ENCODE measurements at places on chromosomes 12 and 14. TPM values are rescaled to one million over a fixed set of nuclear protein-coding genes. Genes with fewer than 3 reads are reported as not detected.

The KRT80 gene
- total RNA-seq = not detected

The KRT72 gene
- not detected for total RNA-seq

The PLEKHG7 gene
- total RNA-seq = not detected

The RASSF8 gene
- 0.28 TPM for total RNA-seq

The DUSP16 gene
- 64.7 TPM for total RNA-seq

The KCNMB4 gene
- 0.37 TPM for total RNA-seq

The TAS2R14 gene
- 2.6 TPM for total RNA-seq

DNA sequence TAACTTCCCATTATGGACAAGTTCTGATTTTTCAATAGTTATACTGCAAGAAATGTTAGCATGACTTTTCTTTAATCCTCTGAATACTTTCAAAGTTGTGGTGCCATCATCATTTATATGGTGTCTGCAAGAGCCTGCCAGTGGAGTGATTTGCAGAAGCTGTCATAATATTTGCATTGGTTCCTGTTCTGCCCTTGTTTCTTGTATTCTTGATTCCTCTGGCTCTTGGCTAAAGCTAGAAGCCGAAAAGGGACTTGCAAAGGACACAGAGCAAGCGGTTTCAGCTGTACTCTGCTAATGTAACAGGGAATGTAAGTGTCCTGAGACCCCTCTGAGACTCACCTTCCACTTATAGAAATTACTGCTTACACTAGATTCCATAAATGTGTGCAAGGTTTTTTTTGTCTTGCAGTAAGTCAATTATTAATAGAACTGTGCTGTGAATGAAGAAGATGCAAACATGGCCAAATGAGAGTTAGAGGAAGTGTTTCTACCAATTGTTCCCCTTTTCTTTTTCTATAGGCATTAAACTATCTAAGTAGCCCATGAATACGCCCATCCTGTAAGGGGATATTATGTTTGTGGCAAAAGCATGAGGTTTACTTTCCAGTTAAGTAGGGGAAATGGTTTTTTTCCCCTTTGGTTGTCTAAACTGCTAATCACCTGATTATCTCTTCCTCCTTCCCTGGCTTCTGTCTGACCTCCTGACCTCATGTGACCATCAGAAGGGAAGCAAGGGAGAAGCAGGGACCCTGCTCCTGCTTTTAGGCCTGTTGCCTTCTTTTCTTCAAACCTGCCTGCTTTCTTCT lies 5.3 kb downstream of the DYRK4 start:
- no peak overlapping the region for H3K4me3 ChIP-seq
- no peaks in the 10 kb centered on the region for H3K36me3 ChIP-seq
- H3K27ac ChIP-seq = no peak overlapping the region
- no peak for DNase-seq
- peaks cover 12% of the 10 kb centered on the region for H3K4me1 ChIP-seq

- H3K4me1 ChIP-seq = peaks cover 5% of the 10 kb centered on the region
- H3K27me3 ChIP-seq = no peaks in the 10 kb centered on the region
- H3K27ac ChIP-seq = no peak overlapping the region
- H3K4me3 ChIP-seq = no peak overlapping the region
- H3K36me3 ChIP-seq = peaks cover 18% of the 10 kb centered on the region
- DNase-seq = no peak
Observed at GRCh38 chr12:117085318-117085947, 13.8 kb downstream of the TESC start.

- no peak for DNase-seq
- H3K36me3 ChIP-seq = no peaks in the 10 kb centered on the region
- H3K27me3 ChIP-seq = peaks cover 3% of the 10 kb centered on the region
- H3K4me3 ChIP-seq = no peak overlapping the region
- H3K4me1 ChIP-seq = peaks cover 2% of the 10 kb centered on the region
Observed at GRCh38 chr14:91956616-91957015, 9.1 kb upstream of the FBLN5 start.

DNA sequence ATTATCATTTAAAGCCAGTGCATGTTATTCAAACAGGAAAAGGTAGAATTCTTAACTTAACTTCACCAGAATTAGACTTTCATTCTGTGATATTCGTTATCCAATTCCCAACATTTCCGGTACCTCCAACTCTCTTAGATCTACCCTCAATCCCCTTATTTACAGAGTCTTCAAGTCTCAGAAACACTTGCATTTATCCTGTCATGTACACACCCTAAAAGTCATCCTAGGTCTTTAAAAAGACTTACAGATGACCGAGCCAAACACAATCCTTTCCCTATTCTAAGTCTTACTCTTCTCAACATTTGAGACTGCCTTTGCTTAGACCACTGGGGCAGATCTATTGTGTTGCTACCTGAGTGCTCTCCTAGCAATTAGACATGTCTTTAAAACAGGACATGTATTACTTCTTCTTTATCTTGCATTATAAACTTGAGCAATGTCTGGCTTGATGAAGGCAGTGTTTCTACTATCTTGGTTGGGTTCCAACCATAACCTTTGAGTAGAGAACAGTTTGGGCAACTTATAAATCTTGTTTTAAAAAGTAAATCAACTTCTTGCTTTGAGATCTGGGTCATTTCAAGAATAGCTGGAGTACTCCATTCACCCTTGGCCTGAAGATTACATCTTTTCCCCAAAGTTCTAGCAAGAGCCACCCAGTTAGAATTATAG lies 140.6 kb upstream of the PLEKHG7 start:
- H3K27me3 ChIP-seq = no peaks in the 10 kb centered on the region
- no peak overlapping the region for H3K4me3 ChIP-seq
- H3K36me3 ChIP-seq = peaks cover 39% of the 10 kb centered on the region
- H3K4me1 ChIP-seq = peaks cover 56% of the 10 kb centered on the region

DNA sequence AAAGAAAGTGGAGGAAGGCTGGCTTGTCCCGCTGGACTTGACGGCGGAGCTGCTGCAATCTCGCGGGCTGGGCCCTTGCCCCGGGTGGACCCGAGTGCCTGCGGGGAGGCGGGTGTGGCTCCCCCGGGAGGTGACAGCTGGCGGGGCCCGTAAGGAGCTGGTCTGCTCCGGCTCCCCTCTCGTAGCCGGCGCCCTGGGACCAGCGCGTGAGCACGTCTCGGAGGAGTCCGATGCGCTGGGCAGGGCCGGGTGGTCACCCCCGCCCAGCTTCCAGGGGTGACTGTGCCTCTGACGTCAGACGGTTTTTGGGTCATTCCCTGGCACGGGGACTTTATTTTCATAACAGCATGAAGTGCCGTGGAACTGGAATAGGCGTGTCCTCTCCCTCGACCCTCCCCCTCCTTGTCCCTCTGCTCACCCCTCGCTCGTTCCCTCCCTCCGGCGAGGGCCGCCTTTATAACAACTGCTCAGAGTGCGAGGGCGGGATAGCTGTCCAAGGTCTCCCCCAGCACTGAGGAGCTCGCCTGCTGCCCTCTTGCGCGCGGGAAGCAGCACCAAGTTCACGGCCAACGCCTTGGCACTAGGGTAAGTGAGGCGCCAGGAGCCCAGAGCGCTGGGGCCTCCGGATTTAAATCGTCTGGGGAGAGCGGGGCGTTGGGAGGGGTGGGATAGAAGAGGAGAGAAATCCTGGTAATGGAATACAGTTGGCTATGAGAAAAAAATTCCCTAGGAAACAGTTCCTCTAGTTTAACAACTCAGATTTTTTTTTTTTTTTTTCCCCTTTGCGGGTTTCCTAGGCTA lies at the start of gene GPRC5A:
GPRC5A (plus strand) TSS at position 483 of the 801 bp plus-strand sequence. CDS start 16,688 bp downstream, outside the sequence.
- H3K4me1 ChIP-seq = peaks cover 6% of the 10 kb centered on the region
- H3K4me3 ChIP-seq = peak within 1 kb of the TSS; percentile 74
- H3K27ac ChIP-seq = peak within 1 kb of the TSS; percentile 18
- H3K27me3 ChIP-seq = peaks cover 44% of the 10 kb centered on the region

DNA sequence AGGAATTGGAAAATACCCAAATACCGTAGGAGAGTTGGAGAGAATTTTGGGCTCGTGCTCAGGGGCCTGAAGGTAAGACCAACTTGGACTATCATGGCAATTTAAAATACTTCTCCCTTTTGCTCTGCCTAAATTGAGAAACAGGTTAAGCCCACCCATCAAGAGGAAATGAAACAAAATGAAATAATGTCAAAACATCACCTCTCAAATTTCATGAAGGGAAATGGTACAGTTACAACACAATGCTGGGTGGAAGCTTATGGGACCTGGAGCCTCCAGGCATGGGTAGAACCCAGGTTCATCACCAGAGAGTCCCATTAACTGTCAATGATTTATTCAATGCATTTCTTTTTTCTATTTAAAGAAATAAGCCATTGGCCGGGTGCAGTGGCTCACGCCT lies 33.7 kb downstream of the FOS start:
- peaks cover 7% of the 10 kb centered on the region for H3K4me1 ChIP-seq
- H3K4me3 ChIP-seq = no peak overlapping the region
- no peak overlapping the region for H3K27ac ChIP-seq
- no peak for DNase-seq
- no peaks in the 10 kb centered on the region for H3K36me3 ChIP-seq
- H3K27me3 ChIP-seq = peaks cover 8% of the 10 kb centered on the region

GRCh38 chr12:124499190-124499753 lies 68.1 kb downstream of the NCOR2 start:
- H3K27me3 ChIP-seq = no peaks in the 10 kb centered on the region
- no peak for DNase-seq
- no peak overlapping the region for H3K4me3 ChIP-seq
- H3K27ac ChIP-seq = no peak overlapping the region
- peaks cover 11% of the 10 kb centered on the region for H3K4me1 ChIP-seq

- no peak overlapping the region for H3K4me3 ChIP-seq
- no peak for DNase-seq
- no peaks in the 10 kb centered on the region for H3K27me3 ChIP-seq
Observed at GRCh38 chr14:41022932-41023331, 583.7 kb upstream of the LRFN5 start.

- H3K36me3 ChIP-seq = no peaks in the 10 kb centered on the region
- no peaks in the 10 kb centered on the region for H3K27me3 ChIP-seq
- DNase-seq = no peak
- no peak overlapping the region for H3K4me3 ChIP-seq
- H3K4me1 ChIP-seq = no peaks in the 10 kb centered on the region
Observed at GRCh38 chr12:30515351-30515750, 180.3 kb downstream of the IPO8 start.

DNA sequence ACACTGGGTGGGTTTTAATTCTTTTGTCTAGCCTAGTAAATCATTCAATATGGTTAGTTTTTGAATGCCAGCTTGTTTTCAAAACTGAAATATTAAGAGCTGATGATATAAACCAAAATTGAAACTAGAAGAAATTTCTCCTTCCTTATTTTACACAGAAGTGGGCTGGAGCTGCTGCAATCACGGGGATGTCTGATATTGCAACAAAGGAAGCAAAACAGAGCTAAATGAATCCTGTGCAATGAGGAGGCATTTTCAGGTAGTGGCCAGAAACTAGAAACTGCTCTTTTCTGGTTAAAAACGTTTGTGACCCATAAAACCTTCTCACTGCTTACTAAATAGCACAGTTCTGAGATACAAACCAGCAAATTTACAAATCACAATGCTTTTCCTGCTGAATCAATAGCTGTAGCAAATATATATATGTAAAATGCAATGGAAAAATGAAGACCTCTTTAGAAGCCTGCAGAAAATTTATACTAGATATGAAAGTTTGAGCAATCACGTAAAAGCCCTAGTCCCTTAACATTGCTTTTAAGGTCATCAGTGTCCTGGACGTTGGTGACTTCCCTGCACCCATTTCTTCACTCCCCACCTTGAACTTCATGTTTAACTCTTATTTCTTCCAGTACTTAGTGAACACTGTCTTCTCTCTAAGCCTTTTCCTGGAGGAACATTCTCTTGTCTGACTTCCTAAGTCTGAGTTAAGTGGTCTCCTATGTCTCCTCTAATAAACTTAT lies 15.9 kb upstream of the LRRK2 start:
- no peak overlapping the region for H3K4me3 ChIP-seq
- DNase-seq = no peak
- no peaks in the 10 kb centered on the region for H3K4me1 ChIP-seq
- H3K27me3 ChIP-seq = no peaks in the 10 kb centered on the region
- H3K36me3 ChIP-seq = no peaks in the 10 kb centered on the region

- no peaks in the 10 kb centered on the region for H3K4me1 ChIP-seq
- no peaks in the 10 kb centered on the region for H3K27me3 ChIP-seq
- DNase-seq = no peak
Observed at GRCh38 chr12:115135800-115136211, 451.8 kb upstream of the TBX3 start.

DNA sequence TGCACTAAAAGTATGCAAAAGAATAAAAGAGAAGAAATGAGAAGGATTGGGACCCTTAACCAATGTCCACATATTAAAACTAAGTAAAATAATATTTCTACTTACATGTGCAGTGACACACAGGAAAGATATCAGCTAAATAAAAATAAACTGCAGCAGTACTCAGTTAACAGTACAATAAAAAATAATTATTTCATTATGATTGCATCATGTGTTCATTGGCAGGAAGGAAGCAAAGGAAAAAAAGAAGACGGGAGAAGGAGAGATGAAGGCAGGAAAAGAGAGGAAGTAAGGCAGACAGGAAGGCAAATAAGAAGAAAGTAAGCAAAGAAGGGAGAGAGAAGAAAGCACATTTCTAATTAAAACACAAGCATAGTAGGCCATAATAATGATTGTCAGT lies 33.0 kb downstream of the RASSF9 start:
- H3K36me3 ChIP-seq = no peaks in the 10 kb centered on the region
- H3K4me3 ChIP-seq = no peak overlapping the region
- no peak overlapping the region for H3K27ac ChIP-seq
- no peak for DNase-seq
- no peaks in the 10 kb centered on the region for H3K4me1 ChIP-seq
- no peaks in the 10 kb centered on the region for H3K27me3 ChIP-seq

DNA sequence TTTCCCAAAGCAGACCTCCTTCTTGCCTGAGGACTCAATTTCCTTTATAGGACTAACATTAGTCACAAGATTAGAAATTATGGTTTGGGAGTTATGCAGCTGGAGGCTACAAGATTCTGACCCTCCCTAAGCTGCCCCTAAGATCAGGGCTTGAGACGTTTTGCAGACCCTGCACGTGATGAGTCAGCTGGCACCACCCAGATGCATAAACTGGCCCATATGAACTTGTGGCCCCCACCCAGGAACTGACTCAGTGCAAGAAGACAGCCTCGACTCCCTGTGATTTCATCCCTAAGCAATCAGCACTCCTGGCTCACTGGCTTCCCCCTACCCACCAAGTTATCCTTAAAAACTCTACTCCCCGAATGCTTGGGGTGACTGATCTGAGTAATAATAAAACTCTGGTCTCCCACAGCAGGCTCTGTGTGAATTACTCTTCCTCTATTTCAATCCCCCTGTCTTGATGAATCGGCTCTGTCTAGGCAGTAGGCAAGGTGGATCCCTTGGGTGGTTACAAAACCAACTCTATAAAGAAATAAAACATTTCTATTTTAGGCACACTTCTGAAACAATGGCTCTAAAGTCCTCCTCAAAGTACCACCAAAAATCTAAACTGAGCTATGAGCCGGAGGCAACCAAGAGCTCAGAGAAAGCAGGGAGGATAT lies 233.4 kb downstream of the TMEM132D start:
- DNase-seq = no peak
- H3K27ac ChIP-seq = no peak overlapping the region
- no peak overlapping the region for H3K4me3 ChIP-seq
- no peaks in the 10 kb centered on the region for H3K36me3 ChIP-seq

All from activated T-helper 2 cell treated with anti-CD3 and anti-CD28 coated beads, Interferon-gamma antibody, Interleukin-2, Interleukin-4, amounts not matched to agents 10 μg/mL and 5 μg/mL and 100 μg/mL, durations not matched to agents 14 hours and 24 hours and 36 hours (primary cell).